Stimulated activated CD4-positive, alpha-beta T cell treated with anti-CD3 and anti-CD28 coated beads, TNF-alpha, amount 100 ng/mL, for 24 hours (primary cell): ENCODE measurements at places on chromosomes 3 and 15.

DNA sequence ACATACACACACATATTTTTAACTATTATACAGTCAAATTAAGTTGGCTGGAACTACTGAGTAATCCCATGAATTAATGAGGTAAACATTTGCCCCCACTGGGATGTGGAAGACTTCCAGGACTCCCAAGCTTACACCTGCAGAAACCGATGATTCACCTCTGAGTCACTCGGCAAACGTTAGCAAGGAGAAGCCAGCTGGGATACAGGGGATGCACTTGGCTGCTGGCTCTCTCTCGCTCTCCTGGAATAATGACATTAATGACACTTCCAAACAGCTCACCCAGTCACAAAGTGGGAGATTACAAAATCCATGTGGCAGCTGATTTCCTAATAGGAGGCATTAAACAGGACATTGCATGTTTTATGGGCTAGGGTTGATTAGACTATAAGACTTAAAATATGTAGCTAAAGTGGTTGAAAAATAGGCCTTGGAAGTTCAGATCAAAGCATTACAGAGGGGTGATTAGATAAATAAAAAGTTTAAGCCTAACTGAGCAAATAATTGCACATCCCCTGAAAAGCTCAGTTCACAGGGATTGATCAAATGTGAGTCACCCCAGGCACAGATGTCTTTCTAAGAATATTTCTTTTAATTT lies 500.9 kb downstream of the SOX2 start:
- no peak for DNase-seq

GRCh38 chr3:188370081-188370830 lies 216.3 kb downstream of the LPP start:
- no peak for DNase-seq

- no peak for DNase-seq
Measured at GRCh38 chr3:104901396-104901795, 465.3 kb upstream of the ALCAM start.

DNA sequence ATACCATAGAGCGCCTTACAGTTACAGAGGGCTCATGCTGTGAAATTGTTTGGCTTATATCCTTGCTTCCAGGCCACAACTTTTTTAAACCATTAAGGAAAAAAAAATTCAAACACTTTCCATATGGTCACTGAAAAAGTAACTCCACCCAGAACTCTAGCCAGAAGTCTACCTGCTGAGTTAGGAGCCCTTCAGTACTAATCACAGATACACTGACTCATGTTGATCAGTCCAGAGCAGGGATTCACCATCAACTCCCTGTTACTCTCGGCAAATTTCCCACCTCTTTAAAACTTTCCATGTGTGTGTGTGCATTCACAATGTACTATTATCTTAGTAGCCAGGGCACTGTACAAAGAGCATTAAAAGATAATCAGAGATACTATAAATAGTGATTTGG lies 372.8 kb downstream of the MAGI1 start:
- no peak for DNase-seq

DNA sequence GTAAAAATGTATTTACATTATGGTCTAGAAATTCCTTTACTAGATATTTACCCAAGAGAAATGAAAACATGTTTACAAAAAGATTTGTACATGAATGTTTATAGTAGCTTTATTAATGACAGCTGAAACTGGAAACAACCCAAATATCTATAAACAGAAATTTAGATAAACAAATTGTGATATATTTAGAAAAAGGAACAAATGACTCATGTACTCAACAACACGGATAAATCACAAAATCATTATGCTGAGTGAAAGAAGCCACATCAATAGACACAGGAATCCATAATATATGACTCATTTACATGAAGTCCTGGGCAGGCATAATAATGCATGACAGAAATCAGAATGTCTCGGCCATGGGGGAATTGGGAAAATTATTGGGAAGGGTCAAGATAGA lies 1020.2 kb downstream of the SQOR start:
- DNase-seq, result no peak

GRCh38 chr15:100588638-100589242 lies 13.2 kb downstream of the LINS1 start:
- no peak for DNase-seq

- DNase-seq, result no peak
Measured at GRCh38 chr15:67838789-67839332, 984 bp downstream of the RNU6-1 start.

GRCh38 chr15:31080591-31081014 lies 20.9 kb downstream of the TRPM1 start:
- DNase-seq, result no peak

GRCh38 chr3:122697952-122698620 lies 17.4 kb downstream of the PARP14 start:
- DNase-seq, result no peak

GRCh38 chr15:26182441-26182840 lies 319.3 kb upstream of the ATP10A start:
- no peak for DNase-seq

GRCh38 chr3:183278479-183279088 lies 25.5 kb downstream of the B3GNT5 start:
- no peak for DNase-seq

GRCh38 chr15:101689901-101690300 lies 34.4 kb downstream of the TARS3 start:
- DNase-seq, result no peak
